ENCODE measurements at places on chromosomes 16 and 17.
A peak's percentile ranks its signal among the peaks of the same experiment; 100 is the strongest.

DNA sequence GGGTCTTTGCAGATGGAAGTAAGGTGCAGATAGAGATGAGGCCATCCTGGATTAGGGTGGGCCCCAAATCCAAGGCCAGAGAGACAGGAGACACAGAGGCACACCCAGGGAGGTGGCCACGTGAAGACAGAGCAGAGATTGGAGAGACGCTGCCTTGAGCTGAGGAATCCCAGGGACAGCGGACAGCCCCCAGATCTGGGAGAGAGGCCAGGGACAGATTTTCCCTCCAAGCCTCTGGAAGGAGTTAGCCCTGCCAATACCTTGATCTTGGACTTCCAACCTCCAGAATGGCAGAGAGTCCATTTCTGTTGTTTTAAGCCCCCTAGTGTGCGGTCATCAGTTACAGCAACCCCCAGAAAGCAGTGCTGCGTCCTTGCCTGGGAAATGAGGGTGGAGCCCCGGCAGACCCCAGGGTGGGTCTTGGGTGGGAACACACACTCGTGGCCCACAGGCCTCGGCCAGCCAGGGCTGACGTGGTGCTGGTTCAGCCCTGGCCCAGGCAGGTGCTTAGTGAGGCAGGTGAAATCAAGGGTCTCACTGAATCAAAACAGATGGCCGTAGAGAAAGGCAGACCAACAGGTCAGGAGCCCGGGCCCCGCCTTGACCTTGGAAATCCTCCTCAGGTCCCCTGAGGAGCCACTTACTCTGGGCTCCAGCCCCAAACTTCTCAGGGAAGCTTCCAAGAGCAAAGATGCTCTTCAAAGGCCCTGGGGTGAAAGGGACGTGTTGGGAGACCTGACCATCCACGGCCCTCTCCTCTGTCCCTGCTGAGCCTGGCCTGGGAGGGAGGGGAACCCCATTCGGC, 169.3 kb downstream of the RBFOX3 start:
- no peak for DNase-seq

DNA sequence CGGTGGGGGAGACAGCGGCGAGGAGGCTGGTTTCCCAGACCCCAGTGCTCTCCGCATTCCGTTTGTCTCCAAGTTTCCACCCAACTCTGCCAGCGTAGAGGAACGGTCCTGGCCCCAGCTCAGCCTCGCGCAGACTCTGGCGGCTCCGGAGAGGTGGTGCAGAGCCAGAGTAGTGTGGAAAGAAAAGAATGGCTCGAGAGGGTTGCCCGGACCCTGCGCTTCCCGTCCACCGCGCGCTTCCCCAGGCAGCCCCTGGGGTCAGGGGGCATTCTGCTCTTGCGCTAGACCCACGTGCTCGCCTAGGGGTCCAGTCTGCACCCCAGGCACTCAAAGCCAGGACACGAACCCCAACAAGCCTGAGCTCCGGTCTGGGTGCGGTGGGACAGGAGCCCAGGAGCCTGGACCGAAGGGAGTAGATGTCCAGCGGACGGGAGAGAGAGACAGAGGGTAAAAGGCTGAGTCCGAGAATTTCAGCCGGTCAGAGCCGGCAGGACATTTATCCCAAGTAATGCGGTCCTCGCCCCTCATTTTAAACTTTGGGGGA, 3.8 kb downstream of the PMP22 start:
- DNase-seq: no peak

DNA sequence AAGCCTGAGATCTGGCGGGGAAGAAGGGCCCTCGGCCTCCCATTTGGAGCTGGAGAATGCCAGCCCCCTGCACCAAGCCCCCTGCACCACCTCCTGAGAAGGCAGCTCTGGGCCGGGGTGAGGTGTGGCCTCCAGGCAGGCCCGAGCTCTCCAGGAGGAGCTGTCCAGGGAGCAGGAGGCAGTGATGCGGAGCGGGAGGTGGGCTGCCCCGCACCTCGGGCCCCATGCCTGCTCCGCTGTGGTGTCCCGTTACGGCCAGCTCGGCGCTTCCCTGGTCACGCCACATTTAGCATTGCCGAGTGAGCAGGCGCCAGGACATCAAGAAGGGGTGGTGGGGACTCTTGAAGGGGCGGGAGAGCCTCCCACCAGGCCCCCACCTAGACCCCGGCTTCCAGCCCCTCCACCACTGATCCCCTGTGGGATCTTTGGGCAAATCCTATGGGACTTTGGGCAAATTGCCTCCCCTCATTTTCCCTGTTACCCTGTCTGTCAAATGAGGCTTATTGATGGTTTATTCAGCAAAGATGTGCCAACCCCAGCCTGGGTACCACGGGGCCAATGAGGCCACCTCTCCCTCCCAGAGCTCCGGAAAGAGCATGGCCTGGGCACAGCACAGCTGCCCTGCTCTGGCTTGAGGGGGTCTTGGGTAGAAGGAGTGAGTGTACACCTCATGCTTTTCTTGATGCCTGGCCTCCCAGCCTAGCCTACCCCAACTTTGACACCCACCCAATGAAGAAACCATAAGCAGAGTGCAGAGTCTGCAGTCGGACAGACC, 15.3 kb downstream of the FOXN1 start:
- DNase-seq: no peak

GRCh38 chr16:82560805-82561325, 65.9 kb upstream of the CDH13 start:
- no peak for DNase-seq

GRCh38 chr16:58859958-58860669, 126.0 kb upstream of the GOT2 start:
- no peak for DNase-seq

DNA sequence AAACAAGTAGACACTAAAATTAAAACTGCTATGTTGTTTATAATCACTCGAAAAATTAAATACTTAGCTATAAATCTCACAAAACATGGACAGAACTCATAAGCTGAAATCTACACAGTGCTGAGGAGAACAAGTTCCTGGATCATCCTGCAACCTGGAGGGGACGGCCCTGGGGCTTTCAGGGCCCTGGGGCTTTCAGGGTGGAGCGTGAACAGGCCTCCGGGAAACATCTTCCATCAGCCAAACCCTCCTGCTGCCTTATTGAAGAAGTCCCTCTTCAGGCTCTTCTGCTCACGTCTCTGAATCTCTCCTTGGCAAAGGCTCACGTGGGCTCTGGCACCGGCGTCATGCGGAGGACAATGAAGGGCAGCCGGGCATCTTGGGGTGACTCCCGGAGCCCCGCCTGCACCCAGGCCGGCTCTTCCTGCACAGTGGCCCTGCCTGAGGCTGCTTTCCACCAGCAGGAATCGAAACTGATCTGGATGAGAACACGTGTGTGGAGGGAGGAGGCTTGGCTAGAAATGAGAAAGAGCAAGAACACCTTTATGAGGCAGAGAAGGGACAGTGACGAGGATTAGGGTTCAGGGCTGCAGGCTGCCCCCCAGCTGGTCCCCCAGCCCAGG, 127.3 kb downstream of the CDRT15L2 start:
- no peak for DNase-seq

GRCh38 chr17:82287013-82287867, 13.7 kb upstream of the CSNK1D start:
- no peak for DNase-seq

DNA sequence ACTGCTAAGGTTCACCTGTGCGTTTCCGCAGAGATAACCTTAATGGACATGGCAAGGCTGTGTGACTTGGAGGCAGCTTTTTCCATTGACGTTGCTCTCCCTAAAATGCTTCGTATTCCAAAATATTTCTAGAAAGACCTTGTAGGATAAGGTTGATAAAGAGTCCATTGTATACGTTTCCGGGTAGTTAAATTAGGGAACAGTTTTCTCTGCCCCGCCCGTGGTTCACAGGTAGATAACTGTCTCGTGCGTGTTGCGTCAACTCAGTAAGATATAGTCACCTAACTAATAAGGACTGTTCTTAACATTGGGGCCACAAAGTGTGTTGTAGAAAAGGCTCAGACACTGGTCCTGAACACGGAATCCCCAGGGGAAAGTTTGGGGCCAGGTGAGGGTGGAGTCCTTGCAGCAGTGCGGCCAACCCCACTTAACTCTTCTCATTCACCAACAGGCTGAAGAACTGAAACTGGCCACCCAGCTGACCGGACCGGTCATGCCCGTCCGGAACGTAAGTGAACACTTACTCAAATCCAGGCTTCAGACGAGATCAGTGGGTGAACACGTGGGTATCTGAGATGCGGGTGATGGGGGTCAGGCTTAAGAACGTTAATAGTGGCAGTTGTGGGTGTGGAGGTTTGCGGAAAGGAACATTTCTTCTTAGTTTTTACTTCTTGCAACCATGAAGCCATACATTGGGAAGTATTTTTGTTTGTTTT, 1.6 kb downstream of the RPL13 start:
- DNase-seq: no peak

DNA sequence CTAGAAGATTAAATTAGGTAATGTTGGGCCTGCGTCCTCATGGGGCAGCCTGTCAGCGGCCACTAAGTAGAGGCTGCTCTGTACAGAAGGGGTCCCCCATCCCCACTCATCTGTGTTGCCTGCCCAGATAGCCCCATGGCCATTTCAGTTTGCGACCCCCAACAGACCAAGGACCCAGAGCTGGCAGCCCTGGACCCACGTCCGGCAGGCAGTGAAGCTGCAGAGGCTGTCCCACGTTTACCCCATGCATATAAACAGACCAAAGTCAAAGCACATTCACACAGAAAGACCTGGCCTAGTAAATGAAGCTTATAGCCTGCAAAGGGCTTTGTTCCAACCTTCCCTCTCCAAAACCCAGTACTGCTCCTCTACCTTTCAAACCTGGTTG, 4.6 kb downstream of the PDF start:
- DNase-seq: no peak

DNA sequence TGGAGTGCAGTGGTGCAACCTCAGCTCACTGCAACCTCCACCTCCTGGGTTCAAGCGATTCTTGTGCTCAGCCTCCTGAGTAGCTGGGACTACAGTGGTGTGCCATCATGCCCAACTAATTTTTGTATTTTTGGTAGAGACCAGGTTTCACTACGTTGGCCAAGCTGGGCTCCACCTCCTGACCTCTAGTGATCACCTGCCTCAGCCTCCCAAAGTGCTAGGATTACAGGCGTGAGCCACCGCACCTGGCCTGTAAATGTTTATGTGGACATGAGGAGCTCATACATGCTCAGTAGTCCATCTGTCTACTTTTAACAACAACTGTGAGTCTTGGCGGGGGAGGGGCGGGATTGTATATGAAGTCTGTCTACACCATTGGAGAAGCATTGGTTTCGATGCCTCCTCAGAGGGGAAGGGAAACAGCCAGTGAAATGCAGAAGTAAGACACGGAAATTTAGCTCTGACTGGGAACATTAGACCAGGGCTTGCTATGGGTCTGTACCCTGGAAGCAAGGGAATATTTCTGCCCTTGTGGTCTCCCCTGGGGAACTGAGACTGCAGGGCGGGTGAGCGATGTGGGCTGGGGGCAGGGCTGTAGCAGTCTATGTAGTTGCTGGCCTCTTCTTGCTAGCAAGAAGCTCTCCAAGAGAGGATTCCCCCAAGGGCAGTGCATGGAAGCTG, 9.3 kb downstream of the NUBP1 start:
- DNase-seq: no peak

DNA sequence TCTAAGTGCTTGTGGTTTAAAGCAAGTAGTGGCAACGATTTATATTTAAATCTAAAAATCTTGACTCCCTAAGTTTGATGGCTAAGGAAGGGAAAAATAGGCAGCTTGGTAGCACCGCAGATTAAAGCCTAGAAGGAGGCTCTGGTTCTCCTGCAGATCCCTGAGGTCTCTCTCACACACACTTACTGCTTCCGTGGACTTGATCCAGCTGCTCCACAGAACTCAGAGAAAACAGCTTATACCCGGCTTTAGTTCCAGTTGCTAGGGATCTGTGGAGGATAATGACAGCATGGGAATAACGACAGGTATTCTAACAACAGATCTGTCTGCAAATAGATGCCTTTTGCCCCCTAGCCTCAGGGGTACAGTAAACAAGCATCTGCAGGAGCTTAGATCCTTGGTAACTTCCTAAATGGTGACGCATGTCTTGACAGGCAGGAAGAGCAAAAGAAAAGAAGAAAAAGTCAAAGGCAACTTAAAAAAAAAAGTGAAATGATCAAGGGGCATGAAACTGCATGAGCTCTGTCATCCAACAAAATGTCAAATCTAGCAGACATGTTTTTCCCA, 4.5 kb downstream of the WIPI1 start:
- DNase-seq: no peak

GRCh38 chr17:79141578-79142355, 67.1 kb downstream of the ENGASE start:
- no peak for DNase-seq

DNA sequence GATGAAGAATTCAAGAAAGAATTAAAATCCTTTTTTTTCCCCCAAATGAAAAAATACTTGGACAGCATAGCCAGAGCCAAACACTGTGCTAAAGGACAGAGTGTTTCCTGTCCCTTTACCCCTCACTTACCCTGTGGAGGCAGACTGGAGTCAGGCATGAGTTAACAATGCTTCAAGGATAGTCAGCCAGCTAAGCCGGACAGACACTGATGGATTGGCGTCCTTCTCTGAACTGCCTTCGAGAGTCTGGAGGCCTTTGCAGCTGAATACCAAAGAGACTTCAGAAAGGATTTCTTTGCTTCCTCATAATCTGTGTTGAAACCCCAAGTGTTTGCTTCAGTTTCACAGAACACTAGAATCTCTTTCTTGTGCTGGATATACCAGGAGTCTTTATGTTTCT, 4.6 kb downstream of the METTL9 start:
- DNase-seq: no peak

DNA sequence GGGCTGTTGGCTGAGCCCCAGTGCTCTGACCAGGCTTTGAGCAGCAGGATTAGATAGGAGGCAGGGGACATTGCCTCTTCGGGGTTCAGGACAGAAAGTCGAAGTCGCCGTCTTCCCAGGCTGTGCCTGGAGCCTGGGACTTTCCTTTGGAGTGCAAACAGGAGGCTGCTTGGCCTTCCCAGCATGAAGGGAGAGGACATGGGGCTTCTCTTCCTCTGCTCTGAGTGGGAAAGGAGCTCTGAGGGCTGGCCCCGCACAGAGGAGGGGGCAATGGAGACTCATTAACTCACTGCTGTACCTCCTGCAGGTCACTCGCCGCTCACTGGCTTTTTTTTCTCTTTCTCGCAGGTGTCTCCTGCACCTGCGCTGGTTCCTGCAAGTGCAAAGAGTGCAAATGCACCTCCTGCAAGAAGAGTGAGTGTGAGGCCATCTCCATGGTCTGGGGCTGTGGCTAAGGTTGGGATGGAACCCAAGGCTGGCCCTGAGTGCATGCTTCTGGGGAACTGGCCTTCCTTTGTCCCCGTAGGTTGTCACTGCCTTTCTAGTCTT, 642 bp downstream of the MT1F start:
- no peak for DNase-seq

DNA sequence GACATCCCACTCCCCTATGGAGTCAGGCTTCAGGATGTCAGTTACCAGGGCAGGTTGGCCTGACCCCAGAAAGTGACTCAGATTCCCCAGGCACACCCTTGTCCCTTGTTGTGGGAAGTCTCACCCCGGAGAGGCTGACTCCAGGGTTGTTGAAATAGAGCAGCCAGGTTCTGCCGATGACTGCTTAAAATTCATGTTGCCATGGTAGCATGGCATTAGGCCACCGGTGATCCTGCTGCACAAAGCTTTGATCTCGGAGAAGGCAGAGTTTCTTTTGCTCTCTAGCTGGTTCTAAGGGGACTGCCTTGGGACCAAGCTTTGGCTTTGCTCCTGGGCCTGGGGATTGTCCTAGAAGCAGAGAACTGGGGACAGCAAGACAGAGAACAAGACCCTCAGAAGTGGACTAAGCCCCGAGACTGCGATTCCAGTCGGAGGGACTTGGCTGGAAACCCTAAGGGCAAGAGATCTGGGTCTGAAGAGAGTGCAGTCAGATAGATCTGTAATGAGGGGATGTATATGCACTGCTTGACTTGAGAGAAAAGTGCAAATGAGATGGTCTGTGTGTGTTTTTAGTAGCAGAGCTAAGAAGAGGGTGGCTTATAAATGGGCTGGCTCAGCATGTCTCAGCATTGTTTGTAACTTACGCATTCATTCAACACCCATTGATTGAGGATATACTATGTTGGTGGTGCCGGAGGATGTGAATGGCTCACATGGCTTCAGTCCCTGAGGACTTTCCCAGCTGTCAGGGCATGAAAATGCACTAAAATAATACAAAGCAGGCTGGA, 106.9 kb downstream of the RGS9 start:
- DNase-seq: peak; percentile 6
